ENCODE measurements at places on chromosomes 6 and 20.

GRCh38 chr6:147255948-147256674, 51.9 kb downstream of the STXBP5 start:
- DNase-seq, result no peak

DNA sequence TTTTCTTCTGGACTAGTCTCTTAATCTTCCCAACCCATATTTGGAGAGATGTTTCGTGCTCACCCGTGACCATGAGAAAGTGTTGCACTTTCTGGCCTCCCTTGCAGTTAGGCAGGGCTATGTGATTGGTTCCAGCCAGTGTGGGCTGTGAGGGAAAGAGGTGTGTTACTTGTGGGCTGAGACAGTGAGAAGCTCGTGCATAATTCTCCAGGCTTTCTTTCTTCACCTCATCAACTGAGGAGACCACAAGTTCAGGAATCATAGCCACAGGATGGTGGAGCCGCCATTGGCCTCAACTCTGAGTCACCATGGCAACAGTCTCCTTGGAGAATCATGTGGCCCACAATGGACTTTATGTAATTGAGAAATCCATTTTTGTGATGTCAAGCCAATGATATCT, 57.5 kb upstream of the FUCA2 start:
- DNase-seq, result no peak

DNA sequence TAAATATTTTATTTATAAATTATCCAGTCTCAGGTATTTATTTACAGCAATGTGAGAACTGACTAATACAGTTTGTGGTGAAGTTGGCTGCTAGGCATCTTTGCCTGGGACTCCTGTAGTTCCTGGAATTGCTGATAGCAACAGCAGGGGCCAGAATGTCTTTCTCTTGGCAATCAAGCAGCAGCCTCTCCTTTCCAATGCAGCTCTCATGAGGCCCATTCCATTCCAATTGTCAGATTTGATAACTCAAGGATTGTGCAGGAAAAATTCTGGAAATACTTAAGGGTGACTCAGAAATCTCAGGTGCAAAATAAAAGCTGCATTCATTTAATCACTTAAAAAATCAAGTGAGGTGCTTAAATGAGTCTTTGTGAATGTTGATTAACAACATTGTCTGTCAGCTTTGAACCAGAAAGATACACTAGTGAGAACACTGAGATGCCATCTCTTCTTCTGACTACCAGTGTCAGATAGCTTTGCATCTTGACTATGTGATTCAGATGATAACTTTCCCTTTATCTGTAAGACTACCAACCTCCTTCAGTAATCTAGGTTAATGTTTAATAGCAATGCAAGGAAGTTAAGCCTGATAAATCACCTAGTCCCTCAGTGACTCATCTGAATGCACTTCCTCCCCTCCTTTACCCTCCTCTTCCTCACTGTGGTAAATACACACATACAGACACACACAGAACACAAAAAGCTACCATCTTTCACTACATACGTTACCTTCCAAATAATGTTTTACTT, 32.1 kb upstream of the COL21A1 start:
- DNase-seq, result no peak

DNA sequence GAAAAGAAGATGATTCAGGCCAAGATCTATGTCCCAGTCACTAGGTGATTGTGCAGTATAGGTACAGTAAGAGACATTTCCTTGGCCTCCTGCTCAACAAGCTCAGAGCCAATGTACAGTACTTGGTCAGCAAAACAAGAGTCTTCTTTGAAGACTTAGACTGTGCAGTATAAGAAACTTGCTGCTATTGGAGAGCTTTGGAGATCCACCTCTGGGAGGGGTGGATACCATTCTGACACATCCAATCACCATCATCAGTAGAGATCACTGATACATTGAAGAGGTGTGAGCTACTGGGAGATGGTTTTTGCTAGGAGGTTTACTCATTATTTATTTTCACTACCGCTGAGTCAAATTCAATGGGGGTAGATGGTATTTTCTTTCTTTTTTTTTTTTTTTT, 77.5 kb downstream of the UST start:
- no peak for DNase-seq

- no peak for DNase-seq
These were observed 58.5 kb downstream of the ANKS1A start for GRCh38 chr6:34947561-34947960.

GRCh38 chr6:26597821-26598220, 1.1 kb downstream of the ABT1 start:
- no peak for DNase-seq

- no peak for DNase-seq
These were observed 150.7 kb downstream of the FARS2 start for GRCh38 chr6:5412017-5412416.

- no peak for DNase-seq
These were observed 89.2 kb upstream of the ARID1B start for GRCh38 chr6:156687789-156688619.

DNA sequence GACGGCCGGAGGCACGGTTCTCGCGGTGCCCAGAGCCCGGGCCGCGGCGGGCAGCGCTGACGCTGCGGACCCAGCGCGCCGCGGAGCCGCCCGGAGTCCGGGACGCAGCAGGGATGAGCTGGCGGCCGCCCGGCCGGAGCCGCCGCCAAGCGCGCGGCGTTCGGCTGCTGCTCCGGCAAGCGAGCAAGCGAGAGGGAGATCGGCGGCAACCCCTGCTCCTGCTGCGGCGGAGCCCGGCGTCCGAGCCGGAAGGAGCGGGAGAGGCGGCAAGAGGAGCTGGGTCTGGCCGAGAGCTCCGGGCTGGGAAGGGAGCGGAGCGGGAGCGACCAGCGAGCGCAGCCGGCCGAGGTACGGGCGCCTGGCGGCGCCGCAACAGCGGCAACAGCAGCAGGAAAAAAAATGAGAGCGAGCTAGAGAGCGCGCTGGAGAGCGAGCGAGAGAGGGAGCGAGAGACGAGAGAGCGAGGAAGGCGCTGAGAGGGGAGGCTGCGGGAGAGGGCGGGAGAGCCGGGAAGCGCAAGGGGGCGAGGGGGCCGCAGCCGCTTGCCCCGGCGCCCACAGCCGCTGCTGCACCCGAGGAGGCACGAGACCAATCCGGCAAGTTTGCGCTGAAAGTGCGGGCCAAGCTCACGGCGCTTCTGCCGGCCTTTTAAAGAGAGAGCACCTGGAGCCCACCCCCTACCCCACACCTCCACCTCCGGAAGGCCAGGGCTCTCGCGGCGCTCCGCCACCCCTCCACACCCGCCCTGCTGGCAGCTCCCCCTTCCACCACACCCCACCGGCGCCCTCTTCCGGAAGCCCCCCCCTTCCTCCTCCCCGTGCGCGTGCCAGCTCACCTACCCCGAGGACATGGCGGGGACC, 496 bp downstream of the GRM4 start:
- DNase-seq, result no peak

GRCh38 chr6:13272131-13273046, 55.9 kb downstream of the TBC1D7 start:
- DNase-seq, result no peak
